ENCODE measurements at places on chromosomes 11 and 22. TPM values are rescaled to one million over a fixed set of nuclear protein-coding genes. Genes with fewer than 3 reads are reported as not detected.

GRCh38 chr11:96815236-96815635 lies 425.4 kb downstream of the JRKL start:
- no peaks in the 10 kb centered on the region for H3K36me3 ChIP-seq
- H3K27ac ChIP-seq: no peak overlapping the region
- no peak for DNase-seq
- no peaks in the 10 kb centered on the region for H3K4me1 ChIP-seq
- no peaks in the 10 kb centered on the region for H3K27me3 ChIP-seq
- H3K4me3 ChIP-seq: no peak overlapping the region

GRCh38 chr11:13358596-13359270 lies 81.1 kb downstream of the BMAL1 start:
- DNase-seq: no peak
- no peak overlapping the region for H3K4me3 ChIP-seq
- no peaks in the 10 kb centered on the region for H3K27me3 ChIP-seq
- peaks cover 52% of the 10 kb centered on the region for H3K36me3 ChIP-seq
- no peak overlapping the region for H3K27ac ChIP-seq

DNA sequence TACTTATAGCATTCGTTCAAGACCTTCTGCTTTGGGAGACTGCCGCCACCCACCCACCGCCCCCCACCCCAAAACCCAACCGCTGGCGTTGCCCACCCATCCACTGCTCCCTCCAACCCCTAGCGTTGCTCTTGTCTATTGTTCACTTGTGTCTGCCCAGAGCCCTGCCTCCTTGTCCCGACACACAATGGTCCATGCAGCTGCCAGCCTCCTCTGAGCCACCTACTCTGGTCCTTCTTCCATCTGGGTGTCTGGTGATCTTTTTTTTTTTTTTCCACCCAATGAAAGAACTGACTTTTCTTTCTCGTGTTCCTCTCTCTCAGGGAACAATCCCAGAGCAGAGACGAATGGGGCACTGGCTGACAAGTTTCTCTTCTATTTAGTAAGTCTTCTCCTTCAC lies 256.0 kb upstream of the SESN3 start:
- no peak for DNase-seq
- no peaks in the 10 kb centered on the region for H3K4me1 ChIP-seq
- H3K27me3 ChIP-seq: peaks cover 10% of the 10 kb centered on the region

DNA sequence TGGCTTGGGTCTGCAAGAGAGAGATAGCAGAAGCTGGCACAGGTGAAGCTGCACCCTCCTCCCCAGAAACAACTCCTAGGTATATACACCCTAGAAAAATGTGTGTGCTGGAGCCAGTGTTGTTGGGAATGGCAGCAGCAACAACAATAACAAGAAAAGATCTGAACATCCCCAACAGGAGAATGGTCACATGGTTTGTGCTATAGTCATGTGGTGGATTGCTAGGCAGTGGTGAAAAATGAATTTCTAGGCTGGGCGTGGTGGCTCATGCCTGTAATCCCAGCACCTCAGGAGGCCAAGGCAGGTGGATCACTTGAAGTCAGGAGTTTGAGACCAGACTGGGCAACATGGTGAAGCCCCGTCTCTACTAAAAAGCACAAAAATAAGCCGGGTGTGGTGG lies 31.0 kb upstream of the FGF19 start:
- no peak for DNase-seq
- H3K27me3 ChIP-seq: peaks cover 5% of the 10 kb centered on the region
- no peak overlapping the region for H3K4me3 ChIP-seq
- no peaks in the 10 kb centered on the region for H3K36me3 ChIP-seq

- no peaks in the 10 kb centered on the region for H3K27me3 ChIP-seq
- H3K27ac ChIP-seq: peak overlapping the region; percentile 88
- peaks cover 50% of the 10 kb centered on the region for H3K4me1 ChIP-seq
- no peak for DNase-seq
- peaks cover 37% of the 10 kb centered on the region for H3K36me3 ChIP-seq
Observed at GRCh38 chr22:38707346-38707745, 1.6 kb downstream of the GTPBP1 start.

DNA sequence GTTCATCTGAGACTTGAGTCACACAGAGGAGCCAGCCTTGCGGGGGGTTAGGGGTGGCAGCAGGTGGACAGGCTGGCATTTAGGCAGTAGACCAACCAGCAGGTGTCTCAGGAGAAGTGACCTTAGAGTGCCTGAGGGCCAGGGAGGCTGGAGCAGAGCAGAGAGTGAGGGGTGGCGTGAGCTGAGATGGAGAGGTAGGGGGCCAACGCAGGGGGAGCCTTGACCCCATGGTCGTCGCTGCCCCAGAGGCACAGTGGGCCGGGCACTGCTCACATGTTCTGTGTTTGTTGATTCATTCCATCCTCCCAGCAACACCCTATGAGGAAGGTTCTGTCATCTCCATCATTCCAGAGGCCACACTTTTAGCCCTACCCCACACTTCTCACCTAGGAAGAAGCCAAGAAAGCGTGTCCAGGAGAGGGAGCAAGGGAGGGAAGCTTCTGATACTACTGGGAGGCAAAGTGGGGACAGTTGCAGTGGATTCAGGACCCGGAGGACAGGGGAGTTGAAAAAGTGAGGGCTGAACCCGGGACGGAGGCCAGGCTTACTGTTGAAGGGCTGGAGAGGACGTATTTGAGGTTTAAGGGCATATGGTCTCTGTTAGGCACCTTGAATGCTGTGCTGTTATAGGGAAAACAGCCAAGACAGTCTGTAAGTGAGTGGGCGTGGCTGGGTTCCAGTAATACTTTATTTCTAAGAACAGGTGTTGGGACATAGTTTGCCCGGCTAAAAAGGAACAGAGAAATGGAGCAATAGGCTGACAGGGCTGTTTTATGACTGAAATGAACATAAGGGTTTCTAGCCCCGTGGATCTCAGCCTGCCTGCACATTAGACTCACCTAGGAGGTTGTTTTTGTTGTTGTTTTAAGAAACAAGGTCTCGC lies 7.3 kb downstream of the SART1 start:
- H3K27me3 ChIP-seq: no peaks in the 10 kb centered on the region
- no peak overlapping the region for H3K4me3 ChIP-seq
- peaks cover 58% of the 10 kb centered on the region for H3K36me3 ChIP-seq
- no peak for DNase-seq

- no peaks in the 10 kb centered on the region for H3K27me3 ChIP-seq
- no peak overlapping the region for H3K4me3 ChIP-seq
- H3K4me1 ChIP-seq: peaks cover 2% of the 10 kb centered on the region
- H3K36me3 ChIP-seq: no peaks in the 10 kb centered on the region
Observed at GRCh38 chr11:2853401-2853800, 32.2 kb downstream of the CDKN1C start.

GRCh38 chr11:2168286-2169004 lies 3.2 kb downstream of the TH start:
- no peaks in the 10 kb centered on the region for H3K36me3 ChIP-seq
- DNase-seq: no peak
- no peak overlapping the region for H3K27ac ChIP-seq
- H3K27me3 ChIP-seq: no peaks in the 10 kb centered on the region

DNA sequence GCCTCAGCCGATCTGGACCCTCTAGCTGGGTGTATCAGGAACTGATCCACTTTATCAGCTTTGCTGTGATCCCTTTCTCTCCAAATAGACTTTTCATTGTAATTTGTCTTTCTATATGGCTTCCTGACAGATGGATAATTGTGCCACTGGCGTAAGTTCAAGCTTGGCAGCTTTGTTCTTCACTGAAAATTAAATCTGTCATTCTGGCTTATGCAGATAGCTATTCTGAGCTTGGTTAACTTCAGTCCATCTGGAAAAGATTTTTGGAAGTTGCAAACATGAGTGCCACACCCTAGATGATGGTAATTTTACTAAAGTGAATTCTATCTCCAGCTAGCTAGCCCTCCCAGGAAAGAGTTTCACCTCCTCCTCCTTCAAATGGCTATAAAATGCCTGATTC lies 8.1 kb downstream of the OR5A2 start:
- no peak overlapping the region for H3K27ac ChIP-seq
- peaks cover 28% of the 10 kb centered on the region for H3K4me1 ChIP-seq
- no peak overlapping the region for H3K4me3 ChIP-seq
- no peaks in the 10 kb centered on the region for H3K36me3 ChIP-seq
- no peak for DNase-seq

GRCh38 chr11:13313005-13313819 lies 35.6 kb downstream of the BMAL1 start:
- H3K36me3 ChIP-seq: peaks cover 30% of the 10 kb centered on the region
- H3K27me3 ChIP-seq: no peaks in the 10 kb centered on the region
- H3K27ac ChIP-seq: peak overlapping the region; percentile 22
- no peak for DNase-seq
- no peak overlapping the region for H3K4me3 ChIP-seq

- H3K4me1 ChIP-seq: no peaks in the 10 kb centered on the region
- no peak overlapping the region for H3K27ac ChIP-seq
- no peak for DNase-seq
- peaks cover 15% of the 10 kb centered on the region for H3K27me3 ChIP-seq
- no peaks in the 10 kb centered on the region for H3K36me3 ChIP-seq
- H3K4me3 ChIP-seq: no peak overlapping the region
Observed at GRCh38 chr11:116467823-116468222, 305.0 kb downstream of the BUD13 start.

- no peaks in the 10 kb centered on the region for H3K4me1 ChIP-seq
- no peak overlapping the region for H3K4me3 ChIP-seq
- no peak overlapping the region for H3K27ac ChIP-seq
Observed at GRCh38 chr22:18992543-18993198, 56.6 kb upstream of the PRODH start.

DNA sequence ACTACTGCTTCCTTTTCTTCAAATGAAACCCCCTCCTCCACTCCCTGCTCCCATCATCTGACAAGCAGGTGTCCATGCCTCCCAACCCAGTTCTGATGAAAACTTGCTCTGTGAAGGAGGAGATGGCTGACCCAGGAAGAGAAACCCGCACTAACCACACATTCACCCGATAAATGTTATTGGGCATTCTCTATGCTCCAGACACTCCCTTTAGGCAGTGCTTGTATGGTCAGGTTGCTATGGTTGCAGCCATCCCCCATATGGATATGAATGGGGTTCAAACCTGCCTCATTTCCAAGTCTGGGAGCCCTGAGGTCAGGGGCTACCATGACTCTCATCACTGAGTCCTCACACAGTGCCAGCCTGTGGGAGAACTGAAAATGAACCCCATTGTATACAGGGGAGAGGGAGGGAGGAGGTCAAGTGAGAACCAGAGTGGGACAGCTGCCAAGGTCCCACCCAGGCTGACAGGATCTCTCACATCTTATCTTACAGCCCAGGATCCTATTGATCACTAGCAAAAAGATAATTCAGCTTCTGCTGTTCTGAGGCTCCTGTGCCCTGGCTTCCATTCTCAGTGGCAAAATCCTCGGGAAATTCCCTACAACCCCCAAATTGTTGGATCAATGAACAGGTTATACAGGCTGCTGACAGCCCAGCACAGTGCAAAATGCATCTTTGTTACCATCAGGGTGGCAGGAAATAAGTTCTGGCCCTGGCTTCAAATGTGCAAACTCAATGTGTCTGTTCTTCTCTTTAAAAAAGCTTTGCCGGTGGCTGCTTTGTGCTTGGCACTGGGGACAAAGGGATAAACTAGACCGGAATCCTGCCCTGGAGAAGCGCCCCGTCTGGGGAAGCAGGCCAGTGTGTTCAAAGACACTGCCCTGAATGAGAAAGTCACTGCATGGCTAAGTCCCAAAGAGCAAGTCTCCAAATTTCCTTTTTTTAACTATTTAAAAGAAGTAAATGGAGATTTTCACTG lies 22.7 kb upstream of the ACER3 start:
- no peaks in the 10 kb centered on the region for H3K36me3 ChIP-seq
- no peak overlapping the region for H3K4me3 ChIP-seq
- peaks cover 24% of the 10 kb centered on the region for H3K27me3 ChIP-seq
- no peak overlapping the region for H3K27ac ChIP-seq
- DNase-seq: no peak
- no peaks in the 10 kb centered on the region for H3K4me1 ChIP-seq

NLRP6 gene
- 29.7 TPM for total RNA-seq

C11orf42 gene
- total RNA-seq: not detected

HORMAD2 gene
- total RNA-seq: not detected

RIMBP3C gene
- total RNA-seq: 0.34 TPM

SLC17A6 gene
- not detected for total RNA-seq

OR51B2 gene
- total RNA-seq: not detected

All from activated CD8-positive, alpha-beta T cell treated with anti-CD3 and anti-CD28 coated beads, Interleukin-2, amount 10 ng/mL, durations not matched to agents 7 days and 5 days (primary cell).